Stimulated activated CD4-positive, alpha-beta T cell treated with anti-CD3 and anti-CD28 coated beads, TNF-alpha, amount 100 ng/mL, for 4 hours (primary cell): ENCODE measurements at places on chromosomes 6 and 20.

DNA sequence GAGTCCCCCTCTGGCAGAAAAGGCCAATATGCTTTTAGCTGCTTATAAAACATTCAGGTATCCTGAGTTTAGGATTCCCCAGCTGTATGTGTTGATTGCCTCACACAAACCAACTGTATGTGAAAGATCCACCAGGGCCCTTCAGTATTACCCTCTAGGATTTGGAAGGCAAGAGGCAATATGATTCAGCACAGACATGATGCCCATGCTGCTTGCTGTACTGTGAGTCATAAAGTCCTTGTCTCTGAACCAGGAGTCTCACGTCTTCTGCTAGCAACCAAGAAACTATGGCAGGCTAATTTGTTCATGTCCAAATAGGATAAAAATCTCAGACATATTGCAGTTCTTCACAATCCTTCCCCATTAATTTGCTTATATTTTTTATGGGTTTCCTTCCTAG lies 789.2 kb upstream of the SLC35B3 start:
- DNase-seq = no peak

GRCh38 chr6:165732696-165733488 lies 69.9 kb upstream of the PDE10A start:
- DNase-seq = no peak

DNA sequence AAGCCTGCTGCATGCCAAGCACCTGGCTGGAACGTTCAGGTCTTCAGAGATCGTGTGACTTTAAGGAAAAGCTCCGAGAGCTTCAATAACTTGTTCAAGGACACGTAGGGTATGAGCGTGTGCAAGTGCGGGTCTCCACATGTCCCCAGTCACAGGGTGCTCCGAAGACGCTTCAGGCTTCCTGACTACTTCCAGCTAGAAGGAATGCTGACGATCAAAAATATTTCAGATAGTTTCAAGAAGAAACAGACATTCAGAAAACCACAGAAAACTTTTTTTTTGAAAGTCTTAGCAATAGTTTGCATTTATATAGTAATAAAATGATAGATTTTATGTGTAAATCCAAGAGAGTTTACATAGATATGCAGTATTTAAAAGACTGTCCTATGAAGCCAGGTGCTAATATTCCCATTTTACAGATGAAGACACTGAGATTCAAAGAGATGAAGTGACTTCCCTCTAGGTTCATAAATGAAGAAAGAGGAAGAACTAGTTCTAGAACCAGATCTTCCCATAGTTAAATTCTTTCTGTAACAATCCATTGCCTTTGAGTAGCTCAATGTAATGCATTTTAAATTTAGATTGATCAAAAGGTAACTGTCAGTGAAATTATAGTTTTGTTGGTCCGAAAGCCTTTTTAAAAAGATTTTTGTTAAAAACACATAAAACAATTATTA lies 247.6 kb downstream of the MYLK4 start:
- DNase-seq = no peak

DNA sequence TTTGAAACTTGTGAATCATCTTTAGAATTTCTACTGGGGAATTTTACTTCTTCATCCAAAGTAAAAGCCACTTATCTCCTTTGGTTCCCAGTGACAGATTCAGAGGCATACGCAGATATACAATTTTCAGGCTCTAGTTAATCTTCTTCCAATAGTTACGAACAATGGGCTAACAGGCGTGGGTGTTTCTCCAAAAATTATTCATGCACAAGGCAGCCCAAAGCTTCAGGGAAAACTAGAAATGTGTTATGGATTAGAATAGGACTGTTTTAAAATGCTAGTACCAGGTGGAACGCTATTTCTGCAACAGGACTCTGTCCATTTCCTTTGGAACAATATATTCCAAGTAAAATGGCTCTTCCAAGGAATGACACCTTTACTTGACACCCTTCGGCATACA lies 102.2 kb downstream of the ZNF217 start:
- no peak for DNase-seq

DNA sequence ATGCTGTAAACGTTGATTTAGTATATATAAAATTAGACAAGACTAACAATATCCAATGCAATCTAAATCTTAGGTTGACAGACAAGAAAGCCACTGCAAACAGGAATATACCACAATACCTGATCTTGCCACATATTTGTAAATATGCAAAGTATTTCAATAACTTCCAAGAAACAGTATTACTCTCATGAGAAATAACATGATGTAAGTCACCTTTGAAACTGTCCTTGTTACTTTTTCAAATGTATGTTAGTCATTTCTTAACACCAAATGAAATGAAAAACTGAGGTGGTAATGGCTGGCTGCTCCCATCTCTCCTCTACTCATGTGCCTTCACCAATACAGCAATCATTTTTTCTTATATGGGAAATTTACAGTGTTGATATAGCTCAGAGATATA lies 118.7 kb downstream of the ATG5 start:
- DNase-seq = no peak

DNA sequence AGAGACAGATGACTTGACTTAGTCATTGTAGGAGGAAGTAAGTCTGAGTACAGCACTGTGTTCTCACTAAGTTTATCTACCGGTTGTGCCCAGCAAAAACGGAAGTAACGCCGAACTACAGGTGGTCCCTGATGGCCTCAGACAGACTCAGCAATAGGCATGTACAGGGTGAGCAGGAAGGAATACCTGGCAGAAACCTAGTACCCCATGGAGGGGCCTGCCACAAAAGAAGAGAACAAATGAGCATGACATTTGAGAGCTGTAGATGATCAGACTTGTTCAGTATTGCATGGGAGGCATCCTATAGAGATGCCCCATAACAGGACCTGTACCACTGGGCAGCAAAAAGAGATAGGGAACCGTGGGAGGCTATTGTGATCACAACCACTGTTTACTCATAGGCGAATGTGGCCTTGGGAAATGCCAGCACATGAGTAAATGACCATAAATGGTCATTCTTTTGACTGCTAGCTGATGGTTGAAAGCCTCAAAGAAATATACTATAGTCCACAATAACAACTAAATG lies 106.4 kb upstream of the TAB2 start:
- no peak for DNase-seq

- DNase-seq = no peak
Measured at GRCh38 chr20:3141757-3142156, 17.9 kb downstream of the FASTKD5 start.

- no peak for DNase-seq
Measured at GRCh38 chr20:32132911-32133549, 23.5 kb downstream of the TM9SF4 start.
